ENCODE measurements at places on chromosomes 13 and 19.

DNA sequence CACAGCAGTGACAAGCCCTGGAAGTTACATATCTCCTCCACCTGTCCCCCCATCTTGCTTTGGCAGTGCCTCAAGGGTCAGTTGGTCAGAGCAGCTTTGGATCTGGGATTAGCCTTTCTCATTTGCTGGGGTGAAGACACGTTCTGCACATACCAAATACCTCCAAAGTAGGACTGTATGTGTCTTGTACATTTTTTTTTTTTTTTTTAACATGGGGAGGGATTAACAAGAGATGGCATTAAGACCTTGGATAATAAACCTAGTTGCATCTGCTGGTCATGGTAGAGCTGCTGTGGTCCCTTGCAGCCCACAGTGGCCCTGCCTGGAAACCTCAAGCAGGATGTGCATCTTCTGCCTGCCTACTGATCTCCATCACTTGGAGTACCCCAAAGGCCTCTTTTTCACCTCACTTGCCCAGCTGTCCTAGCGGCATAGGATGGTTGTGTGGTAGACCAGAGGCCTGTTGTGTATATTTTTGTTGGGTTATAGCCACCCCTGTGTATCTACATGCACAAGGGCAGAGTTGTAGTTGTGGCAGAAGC, 2.5 kb downstream of the RPS19 start:
- DNase-seq: no peak

GRCh38 chr13:72552731-72553130, 174.7 kb downstream of the MZT1 start:
- no peak for DNase-seq

DNA sequence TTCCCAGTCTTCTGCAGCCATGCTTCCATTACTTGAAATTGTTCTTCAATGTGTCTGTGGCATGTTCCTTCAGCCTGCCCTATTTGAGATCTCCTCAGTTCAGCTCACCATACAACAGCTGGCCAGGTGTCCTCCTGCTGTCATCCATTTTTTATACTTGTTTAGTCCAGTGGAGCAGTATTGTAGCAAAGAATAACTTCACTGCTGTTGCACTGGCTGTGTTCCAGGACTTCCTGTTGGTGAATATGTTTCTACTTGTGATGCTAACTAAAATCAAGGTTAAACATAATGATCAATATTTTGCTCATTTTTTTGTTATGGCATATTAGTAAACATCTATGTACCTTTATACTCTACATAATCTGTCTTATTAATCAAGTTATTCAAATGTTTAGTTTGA, 1394.1 kb downstream of the PCDH9 start:
- no peak for DNase-seq

DNA sequence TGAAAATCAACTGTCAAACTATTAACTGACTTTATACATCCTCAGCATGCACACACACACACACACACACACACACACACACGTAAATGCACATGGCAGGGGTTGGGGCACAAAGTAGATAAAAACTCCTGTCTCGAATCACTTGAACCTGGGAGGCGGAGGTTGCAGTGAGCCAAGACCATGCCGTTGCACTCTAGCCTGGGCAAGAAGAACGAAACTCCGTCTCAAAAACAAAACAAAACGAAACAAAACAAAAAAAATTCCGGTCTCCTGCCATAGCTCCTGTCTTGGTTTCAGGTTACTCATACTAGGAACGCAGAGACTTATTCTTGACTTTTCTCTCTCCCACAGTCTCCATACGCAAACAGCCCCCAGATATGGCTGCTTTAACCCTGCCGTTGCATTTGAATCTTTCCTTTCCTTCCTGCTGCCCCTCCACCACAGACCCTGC, 148.9 kb downstream of the SHISA2 start:
- no peak for DNase-seq

DNA sequence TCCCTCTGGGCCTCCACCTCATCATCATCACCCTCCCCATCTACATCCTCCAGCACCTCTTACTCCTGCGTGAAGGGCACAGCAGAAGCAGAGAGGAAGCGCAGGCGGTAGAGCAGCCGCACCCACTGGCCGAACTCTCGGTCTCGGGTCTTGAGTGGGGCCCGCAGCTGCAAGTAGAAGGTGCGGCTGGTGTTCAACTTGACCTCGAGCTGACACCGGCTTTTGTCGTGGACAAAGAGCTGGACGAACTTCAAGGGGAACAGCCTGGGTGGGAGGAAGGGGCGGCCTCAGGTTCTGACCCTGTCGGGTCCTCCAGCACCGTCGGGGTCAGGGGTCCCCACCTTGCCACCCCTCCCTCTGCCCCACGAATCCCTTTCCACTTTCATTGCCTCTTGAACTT, 8.7 kb upstream of the EMC10 start:
- DNase-seq: no peak

DNA sequence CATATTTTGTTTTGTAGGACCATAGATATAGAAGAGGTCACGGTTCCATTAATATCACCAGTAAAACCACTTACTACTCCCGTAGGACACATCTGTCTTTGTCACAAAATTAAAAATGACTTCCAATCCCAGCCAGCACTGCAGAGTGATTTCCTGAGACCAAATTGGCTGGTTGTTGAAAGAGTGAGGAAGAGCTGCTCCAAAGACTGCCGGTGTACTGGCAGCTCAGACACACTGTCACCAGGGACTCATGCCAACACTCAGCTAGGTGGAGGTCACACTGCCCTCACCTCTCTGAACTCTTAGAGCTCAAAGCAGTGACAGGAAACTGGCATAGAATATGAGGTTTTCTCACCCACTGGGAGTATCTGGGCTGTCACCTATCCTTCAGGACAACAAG, 52.1 kb downstream of the FLT1 start:
- no peak for DNase-seq

DNA sequence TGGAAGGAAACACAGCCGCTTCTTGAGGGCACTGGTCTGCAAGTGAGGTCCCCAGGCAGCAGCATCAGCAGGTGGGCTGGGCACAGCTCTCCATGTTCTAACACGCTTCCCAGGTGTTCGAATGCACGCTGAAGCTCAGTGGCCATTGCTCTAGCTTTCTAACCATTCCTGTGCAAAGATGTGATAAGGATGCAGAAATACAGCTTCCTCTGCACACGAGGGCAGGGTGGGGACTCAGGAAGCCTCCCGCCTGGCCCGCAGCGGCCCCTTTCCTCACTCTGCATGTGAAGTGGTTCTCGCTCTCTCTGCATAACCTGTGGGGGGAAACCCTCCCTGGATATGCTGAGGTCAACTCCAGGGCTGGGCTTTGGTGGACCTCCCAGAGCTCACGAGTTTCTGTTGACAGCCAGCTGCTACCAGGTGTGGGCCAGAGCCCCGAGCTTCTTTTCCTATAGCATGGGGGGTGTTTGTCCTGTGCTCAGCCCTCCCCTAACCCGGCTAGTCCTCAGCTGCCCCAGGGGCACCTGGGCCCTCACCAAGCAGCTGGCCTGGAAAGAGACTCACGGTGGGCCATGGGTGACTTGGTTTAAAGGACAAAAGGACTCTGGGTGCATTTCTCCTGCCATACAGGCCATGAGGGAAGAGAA, 168.2 kb downstream of the TEX29 start:
- DNase-seq: no peak

DNA sequence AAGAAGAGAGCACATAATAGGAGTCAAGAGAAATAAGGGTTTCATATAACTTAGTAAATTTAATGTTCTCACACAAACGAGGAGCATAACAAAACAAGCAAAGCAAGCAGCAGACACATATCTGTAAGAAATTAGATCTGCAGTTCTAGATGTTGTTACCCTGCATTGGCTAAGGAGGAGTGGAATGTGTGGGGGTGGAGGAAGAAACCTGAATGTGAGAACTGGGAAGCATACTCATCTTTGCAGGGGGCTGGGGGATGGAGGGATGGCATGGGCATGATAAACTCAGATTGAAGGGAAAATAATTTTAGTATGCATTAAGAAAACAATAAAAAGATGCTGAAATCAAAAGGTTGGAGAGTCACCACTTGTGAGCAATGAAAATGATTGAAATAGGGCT, 255.0 kb downstream of the LIG4 start:
- no peak for DNase-seq

DNA sequence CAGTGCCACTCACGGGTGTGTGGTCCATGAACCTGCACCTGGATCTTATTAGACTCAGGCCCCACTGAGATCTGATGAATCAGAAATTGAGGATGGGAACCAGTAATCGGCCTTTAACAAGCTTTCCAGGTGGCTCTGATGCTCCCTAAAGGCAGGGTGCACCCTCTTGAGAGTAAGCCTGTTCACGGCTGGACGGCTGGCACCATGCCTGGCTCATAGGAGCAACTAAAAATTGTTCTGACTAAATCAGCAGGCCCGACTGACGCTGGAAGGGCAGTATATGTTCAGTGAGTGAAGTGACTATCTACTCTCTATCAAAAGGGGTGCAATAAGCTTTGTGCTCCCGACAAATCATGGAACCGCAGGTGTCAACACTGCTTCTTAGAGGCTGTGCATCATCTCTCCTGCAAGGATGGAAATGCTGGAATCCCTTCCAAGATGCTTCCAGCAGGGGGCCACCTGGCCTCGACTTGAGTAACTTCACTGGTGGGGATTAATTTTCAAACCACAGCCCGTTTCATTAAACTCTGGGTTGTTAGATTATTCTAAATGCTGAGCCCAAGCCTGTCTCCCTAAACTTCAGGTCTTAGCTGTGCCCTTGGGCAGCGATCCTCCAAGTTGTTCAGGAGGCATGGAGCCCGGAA, 28.4 kb downstream of the TMTC4 start:
- no peak for DNase-seq

DNA sequence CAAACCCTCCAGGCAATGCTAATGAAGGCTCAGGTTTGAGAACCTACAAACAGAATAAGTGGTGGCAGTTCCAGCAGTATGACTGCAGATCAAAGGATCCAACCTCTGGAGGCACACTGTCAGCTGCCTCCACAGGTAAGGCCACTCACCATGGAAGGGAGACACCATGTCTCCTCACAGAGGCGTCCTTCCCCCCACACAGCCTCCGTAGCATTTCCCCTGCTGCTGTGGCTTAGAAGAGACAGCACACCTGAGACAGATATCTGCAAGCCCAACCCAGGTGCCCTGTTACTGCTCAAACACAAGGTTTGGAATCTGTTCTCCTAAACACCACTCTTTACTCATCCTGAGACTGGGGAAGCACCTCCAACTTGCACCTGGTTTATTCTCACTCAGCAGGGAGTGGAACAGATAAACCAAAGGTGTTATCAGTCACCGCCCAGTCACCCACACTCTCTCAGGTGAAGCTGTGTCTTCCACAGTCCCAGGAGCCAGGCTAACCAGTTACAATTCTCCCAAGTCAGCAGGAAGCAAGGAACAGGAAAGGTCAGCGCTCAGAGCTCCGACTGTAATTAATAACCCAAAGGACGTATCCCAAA, 311.2 kb downstream of the FOXO1 start:
- DNase-seq: no peak

DNA sequence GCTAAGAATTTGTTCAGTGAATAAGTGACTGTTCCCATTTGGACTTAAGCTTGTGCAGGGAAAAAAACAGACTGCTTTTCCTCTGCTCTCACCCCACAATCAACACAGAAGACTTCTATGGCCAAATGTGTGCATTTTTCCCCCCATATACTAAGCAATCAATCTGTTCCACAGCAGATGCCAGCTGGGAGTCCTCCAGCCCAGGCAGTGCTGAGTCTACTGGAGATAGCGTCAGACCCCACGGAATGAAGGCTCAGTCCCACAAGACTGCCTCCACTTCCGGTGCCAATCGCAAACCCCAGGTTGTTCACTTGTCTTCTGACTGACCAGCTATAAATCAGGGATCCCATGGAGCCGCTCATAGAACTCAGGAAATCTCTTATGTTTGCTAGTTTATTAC, 69.5 kb upstream of the ANKRD10 start:
- no peak for DNase-seq

- DNase-seq: peak; percentile 77
Observed at GRCh38 chr13:41465241-41465847, 8.0 kb downstream of the RGCC start.

DNA sequence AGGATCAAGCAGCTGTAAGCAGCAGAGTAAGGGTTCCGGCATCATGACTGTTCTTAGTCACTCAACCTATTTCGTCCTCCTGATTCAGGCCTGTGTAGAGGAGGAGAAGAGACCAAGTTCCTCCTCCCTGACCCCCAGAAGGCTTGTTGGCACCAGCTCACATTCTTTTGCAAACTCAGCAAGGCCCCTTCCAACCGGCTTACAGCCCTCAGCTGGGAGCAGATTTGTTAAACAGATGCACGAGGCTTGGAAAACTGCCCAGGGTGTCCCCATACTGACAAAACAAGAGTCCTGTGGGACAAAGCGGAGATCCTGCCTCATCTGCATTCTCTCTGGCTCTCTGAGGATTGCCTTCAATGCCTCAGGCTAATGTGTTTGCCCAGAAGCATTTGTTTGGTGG, 113.2 kb upstream of the SOX21 start:
- no peak for DNase-seq

DNA sequence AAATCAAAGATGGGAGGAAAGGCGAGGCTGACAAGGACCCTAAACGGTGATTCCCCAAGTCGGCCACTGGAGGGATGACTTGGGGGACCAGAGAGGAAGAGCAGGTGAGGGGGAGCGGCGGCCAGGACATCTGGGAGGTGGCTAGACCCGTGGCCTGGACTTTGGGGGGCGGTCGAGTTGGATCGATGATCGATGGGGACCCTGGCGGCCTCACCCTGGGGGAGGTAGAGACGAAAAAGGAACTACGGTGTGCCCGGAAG, 7.7 kb upstream of the CIRBP start:
- no peak for DNase-seq

DNA sequence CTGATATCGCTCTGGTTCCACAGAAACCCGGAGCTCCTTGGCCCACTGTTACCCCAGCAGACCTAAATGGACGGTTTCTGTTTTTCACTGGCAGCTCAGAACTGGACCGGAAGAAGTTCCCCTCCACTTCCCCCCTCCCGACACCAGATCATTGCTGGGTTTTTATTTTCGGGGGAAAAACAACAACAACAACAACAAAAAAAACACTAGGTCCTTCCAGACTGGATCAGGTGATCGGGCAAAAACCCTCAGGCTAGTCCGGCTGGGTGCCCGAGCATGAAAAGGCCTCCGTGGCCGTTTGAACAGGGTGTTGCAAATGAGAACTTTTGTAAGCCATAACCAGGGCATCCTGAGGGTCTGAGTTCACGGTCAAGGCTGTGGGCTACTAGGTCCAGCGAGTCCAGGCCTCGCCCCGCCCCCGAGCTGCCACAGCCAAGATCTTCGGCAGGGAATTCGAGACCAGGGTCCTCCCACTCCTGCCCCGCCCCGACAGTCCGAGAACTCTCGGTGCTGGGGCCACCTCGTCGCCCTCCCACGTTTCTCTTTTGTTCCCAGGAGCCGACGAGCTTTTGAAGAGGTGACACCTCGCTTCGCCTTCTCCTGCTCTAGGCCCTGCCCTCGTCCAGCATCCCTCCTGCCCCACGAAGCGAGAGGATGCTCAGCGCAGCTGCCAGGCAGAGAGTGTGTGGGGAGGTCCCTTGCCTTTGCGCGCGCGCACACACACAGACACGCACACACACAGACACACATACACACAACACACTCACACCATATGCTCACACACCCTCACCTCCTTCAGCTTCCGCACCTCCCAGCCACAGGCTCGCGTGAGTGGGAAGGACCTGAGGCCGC, 8.8 kb downstream of the ZIC2 start:
- DNase-seq: no peak

- DNase-seq: no peak
Observed at GRCh38 chr13:91346850-91347201, 661 bp upstream of the MIR17HG start.
